ENCODE measurements at places on chromosomes 2 and 18.

GRCh38 chr18:55641486-55641885, 53.5 kb upstream of the TCF4 start:
- DNase-seq = no peak

GRCh38 chr18:332007-332406, 64.2 kb upstream of the THOC1 start:
- no peak for DNase-seq

DNA sequence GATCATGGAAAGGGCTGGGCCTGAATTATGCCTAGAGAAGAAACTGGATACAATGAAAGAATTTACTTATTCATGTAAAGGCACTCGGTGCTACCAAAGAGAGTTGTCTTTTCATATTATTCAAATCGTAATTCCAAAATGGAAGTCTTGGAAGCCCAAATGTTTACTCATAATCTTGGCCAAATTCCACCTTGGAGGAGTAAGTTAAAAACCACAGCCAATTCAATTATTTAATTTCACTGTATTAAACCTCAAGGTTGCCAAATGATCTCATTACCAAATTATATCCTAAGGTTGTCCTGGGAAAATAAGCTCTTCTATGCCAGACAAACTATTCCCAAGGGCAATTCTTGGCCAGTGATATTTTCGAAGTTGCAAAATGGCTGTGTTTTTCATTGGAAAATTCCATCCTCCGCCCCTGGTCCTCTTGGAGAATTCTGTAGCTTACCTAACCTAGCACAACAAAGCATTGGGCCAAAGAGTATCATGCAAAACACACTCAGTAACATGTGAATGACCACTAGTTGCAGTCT, 11.1 kb upstream of the VPS4B start:
- DNase-seq = no peak

- no peak for DNase-seq
Measured at GRCh38 chr2:175371378-175371777, 189.9 kb upstream of the ATP5MC3 start.

- DNase-seq = no peak
Measured at GRCh38 chr18:74430806-74431571, 26.1 kb downstream of the DIPK1C start.

GRCh38 chr2:140257692-140258300, 1477.6 kb upstream of the NXPH2 start:
- DNase-seq = no peak

GRCh38 chr2:29524652-29525051, 396.7 kb downstream of the ALK start:
- no peak for DNase-seq

GRCh38 chr2:152049541-152049940, 49.3 kb downstream of the CACNB4 start:
- no peak for DNase-seq

DNA sequence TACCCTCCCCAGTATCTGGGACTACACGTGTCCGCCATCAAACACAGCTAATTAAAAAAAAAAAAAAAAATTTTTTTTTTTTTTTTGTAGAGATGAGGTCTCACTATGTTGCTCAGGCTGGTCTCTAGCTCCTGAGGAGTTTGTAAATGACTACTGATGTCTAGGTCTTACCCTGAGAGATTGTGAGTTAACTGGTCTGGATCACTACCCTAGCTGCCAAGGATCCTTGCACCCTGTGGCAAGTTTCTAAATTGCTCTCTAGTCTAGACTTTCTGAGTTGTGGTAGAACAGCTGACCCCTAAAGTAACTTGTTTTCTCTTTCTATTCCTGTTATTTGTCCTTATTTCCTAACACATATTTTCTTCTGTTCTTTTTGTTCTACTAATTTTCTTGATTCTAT, 44.5 kb downstream of the ABHD3 start:
- no peak for DNase-seq

DNA sequence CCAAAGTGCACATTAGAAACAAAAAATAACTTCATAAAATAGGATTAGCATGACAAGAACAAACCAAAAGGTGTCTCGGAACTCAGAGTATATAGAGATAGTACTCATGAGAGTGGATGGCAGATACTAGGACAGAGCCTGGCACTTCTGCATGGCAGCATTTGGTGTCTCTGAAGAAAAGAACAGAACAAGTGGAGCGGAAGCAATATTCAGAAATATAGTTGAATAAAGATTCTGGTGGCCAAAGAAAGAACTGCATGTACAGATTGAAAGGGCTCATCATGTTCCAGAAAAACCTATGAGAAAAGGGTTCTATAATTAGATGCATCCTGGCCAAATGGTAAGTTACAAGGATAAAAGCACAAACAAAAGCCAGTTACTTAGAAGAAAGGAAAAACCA, 90.9 kb downstream of the CCDC138 start:
- no peak for DNase-seq

DNA sequence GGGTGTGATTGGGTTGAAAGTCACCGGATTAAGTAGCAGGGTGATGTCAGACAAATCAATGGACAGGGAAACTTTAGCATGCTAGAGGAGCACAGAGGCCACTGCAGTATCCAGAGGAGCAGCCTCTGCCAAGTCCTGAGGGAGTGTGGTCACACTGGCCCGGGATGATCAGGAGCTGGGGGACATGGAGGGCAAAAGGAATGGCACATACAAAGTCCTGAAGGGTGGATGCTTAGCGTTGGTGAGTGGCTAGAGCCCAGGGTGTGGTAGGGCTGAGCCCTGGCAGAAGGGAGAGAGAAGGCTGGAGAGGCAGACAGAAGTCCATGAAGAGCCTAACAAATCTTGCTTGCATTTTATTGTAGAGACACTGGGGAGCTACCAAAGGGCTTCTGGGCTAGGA, 58.9 kb downstream of the RHBDD1 start:
- DNase-seq = no peak

DNA sequence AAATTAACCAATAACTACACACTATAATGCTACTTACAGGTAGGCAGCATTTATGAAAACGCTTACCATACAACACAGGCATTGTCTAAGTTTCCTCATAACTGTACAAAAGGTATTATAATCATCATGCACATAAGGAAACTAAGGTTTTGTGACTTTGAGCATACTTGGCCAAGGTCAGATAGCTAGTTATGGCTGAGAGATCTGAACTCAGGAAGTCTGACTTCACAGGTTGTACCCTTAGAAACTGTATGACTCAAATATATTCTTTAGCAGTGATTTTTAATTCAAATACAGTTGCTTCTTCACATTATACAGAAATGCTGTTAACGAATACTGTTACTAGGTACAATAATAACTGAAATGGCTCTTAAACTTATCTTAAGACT, 89.3 kb downstream of the TRIP12 start:
- DNase-seq = no peak

- no peak for DNase-seq
Measured at GRCh38 chr2:21710031-21710430, 586.3 kb downstream of the TDRD15 start.

- no peak for DNase-seq
Measured at GRCh38 chr2:12998685-12999084, 281.9 kb downstream of the TRIB2 start.

DNA sequence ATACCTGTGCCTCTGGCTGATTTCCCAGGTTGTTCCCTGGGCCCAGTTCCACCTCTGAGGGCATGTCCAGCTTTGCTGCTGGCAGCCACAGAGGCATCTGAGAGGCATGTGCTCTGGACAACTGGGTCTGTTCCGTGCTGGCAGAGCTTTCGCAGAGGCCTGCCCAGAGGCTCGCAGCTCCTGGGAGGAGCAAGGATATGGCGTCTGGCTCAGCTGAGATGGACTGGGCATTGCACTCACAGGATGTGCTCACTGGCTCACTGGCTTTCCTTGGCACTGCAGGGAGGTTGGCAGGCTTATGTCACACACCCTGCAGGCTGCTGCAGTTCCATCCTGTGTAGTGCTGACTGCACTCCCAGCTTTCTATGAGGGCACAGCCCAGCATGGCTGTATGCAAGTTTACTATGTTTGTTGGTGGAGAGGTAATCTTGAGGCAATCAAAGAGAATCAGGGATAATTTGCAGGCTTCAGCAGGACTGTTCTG, 172.3 kb downstream of the PRKCE start:
- DNase-seq = peak; percentile 63

- DNase-seq = no peak
Measured at GRCh38 chr2:66496670-66497420, 61.9 kb downstream of the MEIS1 start.

DNA sequence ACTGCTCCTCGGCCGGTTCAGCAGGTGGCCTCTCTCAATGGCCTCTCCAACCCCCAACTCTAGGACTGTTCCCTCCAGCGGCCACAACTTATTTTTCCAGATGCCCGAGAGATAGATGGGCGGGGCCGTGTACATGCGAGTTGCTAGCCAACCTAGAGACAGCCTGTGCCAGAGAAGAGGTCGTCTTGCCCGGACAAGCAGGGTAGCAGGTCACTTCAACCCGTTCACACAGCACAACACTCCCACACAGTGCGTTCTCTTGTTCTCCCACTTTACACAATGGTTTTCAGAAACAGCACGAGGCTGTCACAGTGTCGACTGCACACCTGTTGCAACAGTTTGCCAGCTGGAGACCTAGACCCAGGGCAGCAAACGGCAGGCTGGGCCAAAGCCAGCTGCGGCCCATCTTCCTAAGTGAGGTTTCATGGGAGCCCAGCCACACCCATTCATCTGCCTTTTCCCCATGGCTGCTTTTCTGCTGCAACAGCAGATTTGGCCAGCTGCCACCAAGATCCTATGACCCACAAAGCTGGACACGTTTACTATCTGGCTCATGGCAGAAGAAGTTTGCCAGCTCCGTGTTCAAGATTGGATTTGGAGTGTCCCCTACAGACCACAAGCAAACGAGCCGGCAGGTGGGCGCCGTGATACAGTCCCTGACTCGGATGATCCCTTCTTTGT, 7.3 kb upstream of the PRLH start:
- DNase-seq = no peak

DNA sequence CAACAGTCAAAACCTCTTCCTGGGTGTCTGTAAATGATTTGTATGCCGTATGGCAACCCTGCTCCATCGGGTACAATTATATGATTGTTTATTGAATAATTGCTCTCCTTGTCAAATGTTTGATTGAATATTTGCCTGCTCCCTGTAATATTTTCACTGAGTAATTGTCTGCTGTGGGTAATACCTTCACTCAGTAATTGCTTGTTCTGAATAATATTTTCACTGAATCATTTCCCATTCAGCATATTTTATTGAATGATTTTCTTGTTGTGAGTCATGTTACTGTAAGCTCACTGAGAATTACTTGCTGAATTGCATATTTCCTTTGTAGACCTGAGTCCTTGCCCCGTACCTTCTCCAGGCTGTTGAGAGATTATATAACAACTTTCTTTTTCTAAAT, 535.2 kb downstream of the METTL4 start:
- DNase-seq = no peak

GRCh38 chr2:179132076-179132475, 82.1 kb upstream of the CCDC141 start:
- DNase-seq = no peak

GRCh38 chr2:161228511-161229240, 68.4 kb downstream of the TANK start:
- DNase-seq = no peak

GRCh38 chr2:237199082-237199481, 113.4 kb downstream of the COPS8 start:
- no peak for DNase-seq

DNA sequence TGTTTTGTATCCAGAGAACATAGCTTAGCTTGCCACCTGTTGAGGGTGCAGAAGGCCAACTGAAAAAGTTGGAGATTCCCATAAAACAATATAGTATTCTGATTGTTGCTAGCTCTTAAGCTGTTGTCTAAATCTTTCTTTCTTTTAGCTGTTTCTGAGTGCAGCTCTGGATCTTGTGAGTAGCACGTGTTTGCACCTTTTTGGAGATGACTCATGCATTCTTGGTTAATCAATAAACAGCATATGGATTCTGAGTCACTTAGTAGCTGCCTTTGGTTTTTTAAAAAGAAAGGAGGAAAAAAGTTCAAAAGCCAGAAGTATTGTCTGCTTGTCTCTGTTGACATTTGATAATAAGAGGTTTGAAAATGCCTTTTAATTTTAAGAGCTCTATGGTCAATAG, 483.0 kb upstream of the FSIP2 start:
- no peak for DNase-seq

DNA sequence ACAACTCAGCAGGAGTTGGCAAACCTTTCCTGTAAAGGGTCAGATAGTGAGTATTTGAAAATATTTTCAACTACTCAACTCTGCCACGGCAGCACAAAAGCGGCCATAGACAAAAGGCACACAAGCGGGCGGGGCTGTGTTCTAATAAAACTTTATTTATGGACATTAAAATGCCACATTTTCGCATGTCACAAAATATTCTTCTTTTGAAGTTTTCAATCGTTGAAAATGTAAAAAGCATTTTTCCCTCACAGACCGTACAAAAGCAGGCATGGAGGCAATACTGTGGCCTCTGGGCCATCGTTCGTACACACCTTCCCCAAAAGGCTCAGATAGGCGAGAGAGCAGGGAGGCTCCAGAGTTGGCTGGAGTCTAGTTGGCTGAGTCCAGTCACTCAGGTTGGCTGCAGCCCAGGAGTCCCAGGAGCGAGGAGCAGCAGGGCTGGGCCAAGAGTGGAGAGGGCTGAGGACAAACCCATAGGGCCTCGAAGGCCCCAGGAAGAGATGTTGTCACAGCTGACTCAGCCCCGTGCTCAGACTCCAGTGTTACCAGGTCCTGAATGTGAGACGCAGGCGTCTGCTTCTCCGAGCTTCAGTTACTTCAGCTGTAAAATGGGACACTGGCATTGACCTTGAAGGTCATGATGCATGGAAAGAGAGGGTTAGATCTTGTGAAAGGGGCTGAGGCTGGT, 42.5 kb downstream of the SDC1 start:
- no peak for DNase-seq

DNA sequence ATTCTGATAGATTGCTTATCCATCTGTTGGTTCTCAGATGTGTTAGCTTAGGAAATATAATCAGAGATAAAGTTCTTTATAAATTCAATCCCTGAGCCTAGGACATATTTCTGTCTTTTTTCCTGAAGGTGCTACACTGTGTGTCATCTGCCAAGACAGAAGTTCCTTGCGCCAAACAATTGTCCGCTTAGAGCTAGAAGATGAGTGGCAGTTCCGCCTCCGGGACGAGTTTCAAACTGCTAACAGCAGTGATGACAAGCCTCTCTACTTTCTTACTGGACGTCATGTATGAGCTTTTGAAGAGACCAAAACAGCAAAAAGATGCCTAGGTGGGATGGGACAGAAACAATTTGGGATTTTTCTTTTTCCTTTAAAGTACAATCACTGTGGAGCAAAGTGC, 78.0 kb downstream of the ESCO1 start:
- no peak for DNase-seq

GRCh38 chr18:26621161-26622026, 73.0 kb upstream of the KCTD1 start:
- peak; percentile 20 for DNase-seq

DNA sequence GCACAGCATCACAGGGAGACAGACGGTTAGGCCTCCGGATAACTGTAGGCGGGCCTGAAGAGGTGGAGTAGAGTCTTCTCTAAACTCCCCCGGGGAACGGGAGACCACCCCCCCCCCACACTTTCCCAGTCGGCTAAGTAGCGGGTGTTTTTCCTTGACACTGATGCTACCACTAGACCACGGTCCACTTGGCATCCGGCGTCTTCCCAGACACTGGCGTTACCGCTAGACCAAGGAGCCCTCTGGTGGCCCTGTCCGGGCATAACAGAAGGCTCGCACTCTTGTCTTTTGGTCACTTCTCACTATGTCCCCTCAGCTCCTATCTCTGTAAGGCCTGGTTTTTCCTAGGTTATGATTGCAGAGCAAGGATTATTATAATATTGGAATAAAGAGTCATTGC, 25.7 kb upstream of the NCL start:
- no peak for DNase-seq
